Sigmoid colon (tissue), 7 donors: ENCODE measurements at places on chromosomes 2 and 18. TPM values are rescaled to one million over a fixed set of nuclear protein-coding genes. Genes with fewer than 3 reads are reported as not detected.

LIPG gene
- total RNA-seq = 4.4 TPM

SCYGR3 gene
- not detected for total RNA-seq

UGT1A1 gene
- not detected for total RNA-seq

CPLX4 gene
- total RNA-seq = 0.33 TPM

SAG gene
- not detected for total RNA-seq

SNTG2 gene
- total RNA-seq = 5.2 TPM

DOK6 gene
- total RNA-seq = 0.95 TPM

EPAS1 gene
- 62.2 TPM for total RNA-seq

AMER3 gene
- not detected for total RNA-seq

SP5 gene
- 4.6 TPM for total RNA-seq

HPCAL1 gene
- total RNA-seq = 27.7 TPM

ADGRF3 gene
- total RNA-seq = not detected

RALBP1 gene
- 89.7 TPM for total RNA-seq

PXDN gene
- total RNA-seq = 34.4 TPM

TXNDC2 gene
- total RNA-seq = not detected
